ENCODE measurements at places on chromosomes 7 and 10.

DNA sequence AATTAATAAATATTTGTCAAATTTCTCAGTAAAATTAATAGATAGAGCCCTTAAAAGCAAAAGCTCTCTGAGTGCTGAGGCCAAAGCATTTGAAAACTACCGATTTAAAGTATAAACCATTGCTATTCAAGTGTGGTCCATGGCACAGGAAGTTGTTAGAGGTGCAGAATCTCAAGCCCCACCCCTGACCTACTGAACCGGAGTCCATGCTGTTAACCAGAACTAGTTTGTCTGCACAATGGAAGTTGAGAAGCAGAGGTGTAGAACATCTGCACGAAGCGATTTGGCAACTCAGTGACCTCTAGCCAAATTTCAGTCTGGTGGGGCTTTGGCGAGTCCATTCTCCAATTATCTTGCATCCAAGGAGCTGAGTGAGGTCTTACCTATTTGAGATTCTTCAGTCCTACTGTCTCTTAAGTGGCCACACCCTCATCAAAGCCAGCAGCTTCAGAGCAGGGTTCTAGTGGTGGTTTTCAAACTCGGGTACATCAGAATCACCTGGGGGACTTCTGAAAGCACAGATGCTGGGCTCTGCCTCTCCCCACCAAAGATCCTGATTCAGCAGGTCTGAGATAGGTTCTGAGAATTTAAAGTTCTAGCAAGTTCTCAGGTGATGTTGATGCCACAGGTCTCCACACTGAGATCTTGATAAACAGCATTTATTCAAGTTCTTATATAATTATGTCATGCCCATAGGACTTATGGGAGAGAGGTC, 96.8 kb upstream of the SAMD8 start:
- DNase-seq = no peak

DNA sequence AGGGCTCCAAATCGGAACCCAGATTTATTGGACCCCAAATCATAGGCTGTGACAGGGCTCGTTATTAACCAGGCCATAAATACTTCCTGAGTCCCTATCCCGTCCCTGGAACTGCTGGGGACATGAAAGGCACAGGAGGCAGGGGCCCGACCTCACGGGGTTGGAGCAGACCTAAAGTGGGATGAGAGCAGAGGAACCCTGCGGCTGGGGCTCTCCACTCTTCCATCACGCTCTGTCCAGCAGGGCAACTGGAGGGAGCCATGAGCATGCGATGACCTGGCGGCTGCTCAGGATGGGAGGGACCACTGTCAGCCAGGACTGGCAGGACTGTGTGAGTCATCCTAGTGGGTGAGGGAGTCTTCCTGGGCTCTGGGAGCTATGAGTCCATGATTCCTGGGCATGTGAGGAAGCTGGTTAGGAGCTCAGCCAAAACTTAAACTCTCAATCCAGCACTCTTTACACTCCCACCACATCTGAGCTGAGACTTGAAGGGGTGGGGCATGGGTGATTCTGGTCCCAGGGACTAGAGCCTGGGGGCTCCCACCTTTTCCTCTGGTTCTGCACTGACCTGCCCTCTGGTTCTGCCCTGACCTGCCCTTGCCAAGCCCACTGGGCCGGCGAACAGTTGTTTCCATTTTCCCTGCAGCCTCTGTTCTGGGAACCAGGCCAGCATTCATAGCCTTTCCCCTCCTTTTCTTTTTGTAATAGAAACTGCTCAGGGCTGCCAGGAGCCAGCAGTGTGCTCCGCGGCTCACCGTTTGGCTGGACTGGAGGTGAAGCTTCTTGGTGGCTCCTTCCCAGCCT, 47.1 kb downstream of the SYPL1 start:
- DNase-seq = no peak

GRCh38 chr10:130061760-130062159, 48.9 kb downstream of the C10orf143 start:
- DNase-seq = no peak

- no peak for DNase-seq
These were observed 26.4 kb upstream of the AKR1B10 start for GRCh38 chr7:134500982-134501381.

DNA sequence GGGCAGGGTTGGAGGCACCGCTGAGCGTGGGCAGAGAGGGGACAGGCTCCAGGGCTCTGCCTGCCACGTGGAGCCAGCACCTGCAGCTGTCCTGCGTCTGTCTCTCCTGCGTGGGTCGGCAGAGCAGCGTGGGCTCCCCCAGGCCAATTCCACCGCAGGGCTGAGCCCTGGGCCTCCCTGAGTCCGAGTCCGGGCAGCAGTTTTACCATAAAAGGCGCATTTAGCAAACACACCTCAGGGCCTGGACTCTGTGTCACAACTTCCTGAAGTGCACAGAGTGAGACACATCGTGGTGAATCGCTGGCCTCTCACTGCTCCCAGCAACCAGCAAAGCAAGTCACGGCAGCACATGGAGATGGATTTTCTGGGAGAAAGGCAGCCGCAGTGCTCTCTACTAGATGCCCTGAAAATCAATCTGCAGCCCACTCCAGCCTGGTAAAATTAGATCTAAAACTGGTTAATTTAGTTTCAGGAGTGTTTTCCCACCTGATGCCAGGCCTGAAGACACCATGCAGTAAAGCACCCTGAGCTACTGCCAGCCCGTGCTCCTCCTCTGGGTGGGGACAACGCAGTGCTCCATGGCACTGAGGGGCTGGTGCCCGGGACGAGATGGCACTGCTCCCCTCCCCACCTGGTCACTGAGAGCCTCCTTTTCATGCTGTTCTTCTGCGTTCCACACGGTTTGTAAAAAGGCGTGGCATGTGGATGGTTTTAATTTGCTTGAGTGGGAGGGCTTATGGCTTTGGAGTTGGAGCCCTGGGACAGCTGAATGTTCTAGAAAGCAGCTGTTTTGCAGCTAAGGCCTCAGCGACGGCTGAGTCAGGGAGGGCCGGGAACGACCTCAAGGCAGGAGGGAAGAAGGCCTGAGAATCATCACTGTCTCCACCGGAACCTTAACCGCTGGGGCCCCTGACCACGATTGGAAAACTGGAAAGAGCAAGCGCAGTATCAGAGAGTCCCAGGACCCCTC, 336.9 kb downstream of the ADARB2 start:
- DNase-seq = no peak

DNA sequence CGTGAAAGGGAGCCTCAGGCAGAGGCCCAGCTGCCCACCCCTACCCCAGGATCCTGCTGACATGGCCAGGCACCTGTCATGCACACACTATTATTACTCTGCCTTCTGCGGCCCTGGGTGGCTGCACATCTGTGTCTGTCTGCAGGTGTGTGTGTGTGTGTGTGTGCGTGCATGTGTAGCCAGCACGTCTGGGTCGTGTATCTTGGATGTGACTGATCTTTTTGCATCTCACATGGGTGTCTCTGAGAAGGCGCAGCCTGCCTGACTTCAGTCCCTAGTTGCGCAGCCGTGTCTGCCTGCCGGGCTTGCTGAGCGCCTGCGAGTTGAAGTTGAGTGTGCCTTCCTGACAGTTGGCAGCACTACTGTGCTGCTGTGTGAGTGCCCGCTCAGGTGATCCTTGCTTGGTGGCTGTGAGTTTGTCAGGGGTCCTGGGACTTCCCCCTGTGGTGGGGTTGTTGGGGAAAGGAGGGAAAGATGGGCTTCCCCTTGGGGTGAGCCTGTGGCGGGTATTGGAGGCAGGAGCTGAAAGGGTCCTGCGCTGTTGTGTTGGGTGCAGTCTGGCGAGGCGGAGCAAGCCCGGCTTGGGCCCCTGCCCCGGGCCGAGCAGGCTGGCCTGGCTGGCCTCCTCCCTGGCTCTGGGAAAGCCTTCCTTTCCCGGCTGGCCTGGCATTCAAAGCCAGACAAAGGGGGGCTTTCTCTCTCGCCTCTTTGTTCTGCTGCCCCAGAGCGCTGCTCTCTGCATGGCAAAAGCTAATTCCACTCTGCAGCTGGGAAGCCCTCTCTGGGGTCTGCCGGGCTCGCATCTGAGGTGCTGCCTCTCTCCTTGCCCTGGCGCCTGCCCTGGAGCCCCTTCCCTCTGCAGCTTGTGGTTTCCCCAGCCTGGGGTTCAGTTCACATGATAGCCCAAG, 4.9 kb downstream of the TRIM8 start:
- DNase-seq = no peak

DNA sequence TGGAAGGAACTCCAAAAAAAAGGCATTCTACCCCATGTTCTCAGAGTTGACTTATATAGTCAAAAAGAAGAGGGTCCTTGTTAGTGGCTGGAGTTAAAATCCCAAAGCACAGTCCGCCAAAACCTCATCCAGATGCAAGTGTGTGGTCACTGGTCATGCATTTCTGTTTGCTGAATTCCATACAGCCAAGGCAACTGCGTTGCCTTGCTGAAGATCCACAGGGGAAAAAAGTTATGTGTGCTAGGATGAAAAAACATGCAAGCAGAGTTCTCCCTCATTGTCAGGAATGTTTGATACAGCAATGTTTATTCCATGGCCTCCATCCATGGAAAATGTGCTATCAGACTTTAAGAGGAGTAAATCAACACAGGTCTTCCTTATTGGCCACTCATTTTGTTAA, 213.1 kb downstream of the CREB5 start:
- DNase-seq = no peak

DNA sequence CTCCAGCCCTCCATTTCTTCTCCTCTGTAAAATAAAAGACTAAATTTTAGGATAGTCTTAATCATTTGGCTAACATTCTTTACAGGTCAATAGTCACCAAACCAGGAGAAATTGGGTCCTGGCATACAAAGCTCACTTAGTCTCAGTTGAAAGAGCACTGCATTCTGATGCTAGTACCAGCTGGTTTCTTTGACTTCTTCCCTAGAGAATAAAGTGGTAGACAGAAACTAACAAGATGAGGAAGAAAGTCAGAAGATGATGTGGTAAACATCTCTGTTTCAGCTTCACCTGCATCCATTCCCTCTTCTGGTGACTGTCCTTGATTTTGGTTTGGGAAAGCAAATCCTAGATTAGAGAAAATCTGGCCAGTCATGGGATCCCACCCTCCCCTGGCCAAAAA, 37.2 kb downstream of the NKX2-3 start:
- DNase-seq = no peak

DNA sequence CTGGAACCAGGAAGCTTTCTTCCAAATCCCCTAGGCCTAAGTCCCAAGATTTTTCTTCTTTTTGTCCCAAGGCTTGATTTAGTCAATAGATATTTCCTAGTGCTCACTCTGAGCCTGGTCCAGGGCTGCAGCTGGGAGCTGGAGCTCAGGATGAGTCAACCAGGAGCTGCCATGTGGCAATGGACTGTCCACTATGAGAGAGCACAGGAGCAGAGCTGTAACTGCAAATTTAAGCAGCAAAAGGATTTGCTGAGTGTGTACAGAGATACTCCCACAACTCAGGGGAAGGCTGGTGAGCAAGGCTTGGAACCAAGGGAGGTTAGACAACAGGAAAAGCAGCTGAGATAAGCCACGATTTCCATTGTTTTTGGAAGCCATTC, 92.1 kb upstream of the CXCL12 start:
- no peak for DNase-seq

- no peak for DNase-seq
These were observed 7.4 kb upstream of the PFKP start for GRCh38 chr10:3059974-3060373.

DNA sequence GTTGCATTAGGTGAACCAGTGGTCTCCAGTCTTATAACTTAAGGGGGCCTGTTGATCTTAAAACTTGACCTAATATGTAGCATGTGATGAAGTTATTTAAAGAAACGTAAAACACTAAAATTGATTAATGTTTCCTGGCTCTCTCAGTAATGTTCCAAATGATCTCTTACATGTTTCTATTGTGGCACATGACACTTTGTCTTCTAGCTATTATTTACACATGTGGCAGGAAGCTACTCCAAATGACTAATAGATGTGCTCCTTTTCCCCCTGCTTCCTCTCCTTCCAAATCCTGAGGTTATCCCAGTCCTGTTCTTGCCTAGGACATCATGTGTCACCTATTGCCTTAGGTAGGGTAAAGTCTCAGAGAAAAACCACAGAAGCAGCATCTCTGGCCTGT, 89.4 kb downstream of the FAS start:
- DNase-seq = no peak

GRCh38 chr10:124529661-124530214, 68.1 kb downstream of the LHPP start:
- DNase-seq = no peak

DNA sequence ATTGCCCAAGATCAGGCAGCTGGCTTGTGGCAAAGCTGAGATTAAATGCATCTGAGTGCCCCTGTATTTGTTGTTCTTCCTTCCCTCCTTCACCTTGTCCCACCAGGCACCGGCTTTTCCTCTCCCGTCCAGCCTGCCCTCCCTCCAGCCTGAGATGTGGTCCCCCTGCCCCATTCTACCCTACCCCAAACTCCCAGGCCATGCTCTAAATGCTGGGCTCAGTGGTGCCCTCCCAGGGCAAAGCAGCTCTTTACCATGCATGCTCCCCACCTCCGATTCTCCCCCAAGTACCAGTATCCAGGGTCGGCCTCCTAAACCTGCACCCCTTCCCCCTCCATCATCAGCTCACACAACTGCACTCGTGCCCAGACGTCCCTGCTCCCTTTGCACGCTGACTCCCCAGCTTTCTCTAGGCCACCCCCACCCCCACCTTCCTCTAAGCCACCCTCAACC, 36.5 kb downstream of the CALML5 start:
- no peak for DNase-seq

GRCh38 chr7:38938001-38938485, 29.1 kb upstream of the VPS41 start:
- no peak for DNase-seq

GRCh38 chr7:108104324-108104723, 25.8 kb downstream of the LAMB4 start:
- no peak for DNase-seq

GRCh38 chr10:3791974-3792633, 7.1 kb upstream of the KLF6 start:
- DNase-seq = no peak

GRCh38 chr7:43618073-43618472, 35.2 kb downstream of the STK17A start:
- DNase-seq = no peak

- DNase-seq = no peak
These were observed 271.2 kb downstream of the ZEB1 start for GRCh38 chr10:31590023-31590800.

DNA sequence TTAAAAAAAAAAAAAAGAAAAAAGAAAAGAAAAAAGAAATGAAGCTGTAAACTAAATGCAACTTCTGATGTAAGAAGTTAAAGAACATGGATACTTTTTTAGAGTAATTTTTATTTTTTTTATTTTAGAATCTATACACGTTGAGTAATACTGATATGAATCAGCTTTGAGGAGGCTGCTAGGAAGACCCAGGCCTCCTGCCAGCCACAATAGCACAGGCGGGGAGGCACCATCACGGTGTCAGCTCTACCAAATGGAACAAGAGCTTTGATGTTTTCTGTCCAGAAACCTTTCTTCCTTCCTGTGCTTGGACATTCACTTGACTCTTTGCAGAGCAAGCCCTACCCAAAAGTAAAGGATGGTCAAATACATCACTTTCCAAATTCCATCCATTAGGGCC, 45.3 kb upstream of the EGR2 start:
- DNase-seq = no peak

GRCh38 chr10:97500297-97500575, 1.5 kb downstream of the UBTD1 start:
- no peak for DNase-seq

- no peak for DNase-seq
These were observed 236.1 kb upstream of the FERD3L start for GRCh38 chr7:19381321-19381720.

GRCh38 chr7:47512481-47513176, 69.3 kb downstream of the TNS3 start:
- DNase-seq = no peak

- no peak for DNase-seq
These were observed 2.8 kb downstream of the ASIC3 start for GRCh38 chr7:151051108-151051507.

- no peak for DNase-seq
These were observed 117.4 kb downstream of the VIPR2 start for GRCh38 chr7:159027056-159027788.
